ENCODE measurements at places on chromosomes 13 and 19. TPM values are rescaled to one million over a fixed set of nuclear protein-coding genes. Genes with fewer than 3 reads are reported as not detected.

SEMA6B gene
- total RNA-seq = 5.6 TPM

GRCh38 chr13:110037925-110038573, 251.7 kb upstream of the IRS2 start:
- H3K27me3 ChIP-seq = no peaks in the 10 kb centered on the region
- H3K4me1 ChIP-seq = no peaks in the 10 kb centered on the region
- no peak overlapping the region for H3K4me3 ChIP-seq
- no peaks in the 10 kb centered on the region for H3K36me3 ChIP-seq
- DNase-seq = no peak

GRCh38 chr13:97445522-97446187, 11.7 kb downstream of the RAP2A start:
- no peak overlapping the region for H3K4me3 ChIP-seq
- no peak overlapping the region for H3K27ac ChIP-seq
- no peaks in the 10 kb centered on the region for H3K4me1 ChIP-seq

GRCh38 chr19:5805462-5806132, 730 bp downstream of the NRTN start:
- peak; percentile 79 for DNase-seq
- H3K4me1 ChIP-seq = peaks cover 4% of the 10 kb centered on the region
- no peaks in the 10 kb centered on the region for H3K36me3 ChIP-seq

GRCh38 chr13:24574847-24575246, 62.3 kb upstream of the PARP4 start:
- no peak overlapping the region for H3K27ac ChIP-seq
- H3K4me1 ChIP-seq = no peaks in the 10 kb centered on the region
- no peaks in the 10 kb centered on the region for H3K27me3 ChIP-seq
- DNase-seq = no peak

DNA sequence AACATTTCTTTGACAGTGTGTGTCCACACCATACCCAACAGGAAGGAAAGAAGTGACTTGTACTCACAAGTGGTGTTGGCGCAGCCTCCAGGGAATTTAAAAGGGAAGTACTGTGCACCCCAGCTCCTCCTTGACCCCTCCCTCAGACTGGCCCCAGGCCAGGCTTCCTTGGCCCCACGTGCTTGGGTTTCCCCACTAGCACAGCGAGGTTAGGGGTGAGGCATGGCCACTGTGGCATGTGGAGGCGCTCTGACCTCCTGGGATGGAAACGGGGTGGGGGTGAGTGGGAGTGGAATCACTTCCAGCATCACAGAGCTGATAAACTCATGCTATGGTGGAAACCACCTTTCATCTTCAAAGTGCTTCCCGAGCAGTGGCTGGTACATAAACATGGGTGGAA, 168.6 kb downstream of the ZNF536 start:
- H3K27me3 ChIP-seq = no peaks in the 10 kb centered on the region
- no peak overlapping the region for H3K27ac ChIP-seq
- H3K4me1 ChIP-seq = no peaks in the 10 kb centered on the region
- no peak for DNase-seq
